Esophagus squamous epithelium (tissue), 5 donors: ENCODE measurements at places on chromosomes 3 and 15.

GRCh38 chr3:10561946-10562560, 56.7 kb upstream of the ATP2B2 start:
- no peak for DNase-seq

DNA sequence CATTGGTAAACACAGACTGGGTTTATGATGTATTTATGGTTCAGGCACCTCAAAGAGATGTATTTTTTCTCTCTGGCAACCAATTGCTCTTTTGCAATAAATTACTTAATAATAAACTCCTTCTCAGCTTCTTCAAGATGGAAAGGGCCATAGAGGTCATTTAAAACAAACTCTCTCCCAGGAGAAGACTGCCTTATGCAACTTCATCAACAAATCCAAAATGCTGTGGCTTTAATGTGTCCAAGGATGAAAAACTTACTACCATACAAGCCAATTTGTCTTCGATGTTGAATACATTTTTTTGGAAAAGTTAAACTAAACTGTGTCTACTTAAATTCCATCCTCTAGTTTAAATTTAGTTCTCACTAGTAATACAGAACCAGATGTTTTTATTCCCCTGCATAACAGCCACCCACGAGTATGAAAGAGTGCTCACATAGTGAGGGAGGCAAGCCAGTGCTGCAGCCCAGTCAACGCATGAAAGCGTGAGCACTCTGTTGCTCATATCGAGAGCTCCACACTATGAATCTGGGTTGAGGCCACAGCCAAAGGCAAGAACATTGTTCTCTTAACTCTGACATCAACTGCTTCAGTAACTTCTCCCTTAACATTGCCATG, 761.3 kb upstream of the GRM7 start:
- no peak for DNase-seq

- no peak for DNase-seq
Observed at GRCh38 chr15:56734013-56734635, 815 bp upstream of the ZNF280D start.

DNA sequence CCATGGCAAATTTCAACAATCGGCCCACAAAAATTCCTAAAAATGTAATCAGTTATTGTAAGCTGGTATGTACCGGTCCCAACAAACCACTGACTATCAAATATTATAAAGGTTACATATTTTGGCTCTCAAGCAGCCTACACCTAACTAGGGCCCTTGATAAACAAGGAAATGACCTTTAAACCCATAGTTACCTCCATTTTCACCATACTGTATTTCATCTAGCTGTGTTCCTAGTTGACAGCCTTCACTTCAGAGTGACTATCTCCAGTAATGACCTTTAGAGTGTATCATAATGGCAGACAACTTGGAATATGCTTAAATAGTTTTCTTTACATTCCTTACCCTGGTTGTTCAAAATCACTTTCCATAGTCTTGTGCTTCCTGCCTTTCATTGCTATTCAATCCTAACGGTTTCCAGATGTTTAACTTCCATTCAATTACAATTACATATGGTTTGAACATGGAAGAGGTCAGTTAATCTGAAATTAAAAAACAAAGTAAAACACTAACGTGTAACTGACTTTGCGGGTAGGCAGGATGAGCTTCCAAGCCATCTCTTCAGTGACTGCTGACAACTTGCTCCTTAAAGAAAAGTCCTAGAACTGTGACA, 111.9 kb upstream of the TSC22D2 start:
- no peak for DNase-seq

GRCh38 chr3:43207628-43208085, 78.7 kb upstream of the SNRK start:
- DNase-seq, result no peak

DNA sequence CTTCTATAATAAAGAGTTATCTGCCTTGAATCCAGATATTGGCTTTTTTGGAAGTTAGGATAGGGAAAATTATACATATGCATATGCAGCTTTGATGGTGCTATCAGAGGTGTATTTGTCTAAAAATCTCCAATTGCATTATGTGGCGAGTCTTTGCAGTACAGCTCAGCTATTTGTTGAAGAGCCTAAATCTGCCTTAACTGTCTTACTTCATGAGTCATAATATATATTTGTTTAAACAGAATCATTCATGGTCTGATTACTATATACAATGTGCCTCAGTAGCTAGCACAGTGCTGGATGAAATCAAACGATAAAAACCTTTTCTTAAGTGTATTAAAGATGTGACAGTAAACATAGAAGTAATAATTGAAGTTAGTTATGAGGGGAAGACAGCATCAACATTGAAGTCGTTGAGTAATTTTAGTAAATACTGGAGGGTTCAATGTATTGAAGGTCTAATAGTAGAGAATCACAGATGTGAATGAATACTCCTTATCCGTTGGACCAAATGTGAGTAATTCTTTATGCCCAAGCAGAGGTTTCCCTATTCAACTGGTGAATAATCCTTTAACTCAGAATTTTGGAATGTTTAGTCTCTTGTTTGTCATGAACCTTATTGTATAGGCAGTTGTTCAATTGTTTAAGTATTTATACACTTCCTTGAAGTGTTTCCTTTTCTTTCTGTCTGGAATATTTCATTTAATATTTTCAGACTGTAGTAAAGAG, 74.8 kb upstream of the NAALADL2 start:
- no peak for DNase-seq

DNA sequence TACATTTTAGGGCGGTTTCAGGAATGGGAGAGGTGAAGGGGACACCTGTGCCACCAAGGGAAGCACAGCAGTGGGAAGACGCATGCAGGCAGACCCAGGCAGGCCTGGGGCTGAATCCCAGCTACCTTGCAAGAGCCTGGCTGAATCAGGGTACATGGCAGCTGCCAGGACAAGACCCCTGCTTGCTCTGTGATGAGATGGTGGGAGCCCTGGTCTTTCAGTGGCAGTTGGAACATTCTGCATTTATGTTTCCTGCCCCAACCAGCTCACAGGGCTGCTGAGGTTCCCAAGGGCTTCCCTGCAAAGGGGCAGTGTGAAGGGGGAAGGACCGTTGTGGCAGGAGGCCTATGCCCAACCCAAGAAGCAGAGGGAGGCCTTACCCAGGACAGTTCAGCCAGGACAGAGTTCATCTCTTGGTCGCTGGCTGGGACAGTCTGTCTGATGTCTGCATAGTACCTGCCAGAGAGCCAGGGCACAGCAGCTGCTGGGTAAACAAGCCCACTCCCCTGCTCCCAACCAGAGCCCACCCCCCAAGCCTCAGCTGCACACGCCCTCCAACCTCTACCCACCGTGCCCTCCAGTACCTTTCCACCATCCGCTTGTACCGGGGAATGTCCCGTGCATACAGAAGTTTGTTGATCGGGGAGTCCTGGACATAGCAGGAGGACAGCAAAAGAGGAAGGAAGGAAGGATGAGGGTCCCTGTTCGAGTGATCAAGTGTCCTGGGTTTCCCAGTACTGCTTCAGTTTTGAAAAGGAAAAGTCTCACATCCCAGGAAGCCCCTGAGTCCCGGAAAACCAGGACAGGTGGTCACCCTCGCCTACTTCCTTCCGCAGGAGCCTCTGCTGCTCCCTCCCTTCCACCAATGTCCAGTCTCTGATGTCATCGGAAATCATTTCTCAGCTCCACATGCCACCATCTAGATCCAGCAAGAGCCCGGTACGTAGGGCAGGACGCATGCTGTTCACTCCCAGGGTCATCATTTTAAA, 23.1 kb downstream of the PLXNB1 start:
- no peak for DNase-seq

DNA sequence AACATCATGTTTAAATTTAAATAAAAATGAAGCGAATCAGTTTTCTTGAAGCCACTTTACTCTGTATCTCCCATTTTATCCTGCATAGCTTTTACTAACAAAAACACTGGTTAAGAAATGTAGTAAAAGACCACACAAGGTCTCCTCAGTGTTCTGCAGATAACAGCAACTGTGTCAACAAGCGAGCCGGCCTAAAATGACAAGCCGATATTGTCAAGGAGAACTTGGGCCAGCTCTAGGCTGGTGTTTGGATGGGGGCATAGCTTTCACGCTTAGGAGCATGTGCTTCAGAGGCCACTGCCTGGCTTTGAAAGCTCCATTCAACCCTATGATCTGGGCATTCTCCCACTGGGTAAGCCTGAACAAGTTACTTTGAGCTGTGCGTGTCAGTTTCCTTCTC, 38.1 kb downstream of the MFSD1 start:
- no peak for DNase-seq

DNA sequence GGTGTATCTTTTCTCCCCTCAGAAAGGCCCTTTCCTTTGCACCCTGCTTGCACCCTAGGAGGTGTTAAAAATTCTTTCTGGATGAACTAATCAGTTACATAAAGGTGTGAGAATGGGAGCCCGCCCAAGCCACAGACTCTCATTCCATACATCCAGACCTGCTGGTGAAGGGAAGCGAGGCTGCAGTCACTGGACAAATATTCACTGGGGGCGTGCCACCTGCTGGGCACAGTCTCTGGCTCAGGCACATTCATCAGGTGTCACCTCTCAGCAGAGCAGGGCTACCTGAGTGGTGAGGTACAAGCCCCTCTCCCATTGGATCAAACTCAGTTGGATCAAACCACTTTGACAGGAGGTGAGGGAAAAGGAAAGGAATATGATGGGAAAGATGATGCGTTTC, 52.0 kb downstream of the NTRK3 start:
- no peak for DNase-seq

DNA sequence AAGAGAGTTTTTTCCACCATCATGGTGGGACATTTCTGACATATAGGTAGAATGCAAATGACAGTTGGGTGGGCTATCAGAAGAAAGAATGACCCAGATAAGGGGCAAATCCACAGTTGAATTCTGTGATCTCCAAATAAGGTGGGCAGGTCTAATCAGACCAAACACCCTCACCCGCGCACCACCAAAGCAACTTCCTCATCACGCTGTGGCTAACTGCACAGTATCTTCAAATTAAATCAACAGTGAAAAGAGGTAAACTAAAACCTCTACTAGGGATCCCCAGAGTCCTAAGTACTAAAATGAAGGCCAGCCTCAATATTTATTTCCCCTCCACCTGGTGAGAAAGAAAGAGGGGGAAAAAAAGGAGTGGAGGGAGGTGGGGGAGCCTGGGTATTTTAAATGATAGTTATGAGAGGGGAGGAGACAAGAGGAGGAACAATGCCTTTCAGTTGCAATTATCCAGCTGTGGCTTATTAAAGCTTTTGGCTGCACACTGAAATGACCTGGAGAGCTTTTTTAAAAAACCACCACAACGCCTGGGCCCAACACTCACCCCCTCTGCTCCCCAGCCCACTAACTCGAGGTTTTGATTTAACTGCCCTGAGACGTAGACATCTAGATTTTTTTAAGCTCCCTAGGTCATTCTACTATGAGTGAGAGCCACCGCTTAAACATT, 61.0 kb downstream of the LRIG1 start:
- no peak for DNase-seq

DNA sequence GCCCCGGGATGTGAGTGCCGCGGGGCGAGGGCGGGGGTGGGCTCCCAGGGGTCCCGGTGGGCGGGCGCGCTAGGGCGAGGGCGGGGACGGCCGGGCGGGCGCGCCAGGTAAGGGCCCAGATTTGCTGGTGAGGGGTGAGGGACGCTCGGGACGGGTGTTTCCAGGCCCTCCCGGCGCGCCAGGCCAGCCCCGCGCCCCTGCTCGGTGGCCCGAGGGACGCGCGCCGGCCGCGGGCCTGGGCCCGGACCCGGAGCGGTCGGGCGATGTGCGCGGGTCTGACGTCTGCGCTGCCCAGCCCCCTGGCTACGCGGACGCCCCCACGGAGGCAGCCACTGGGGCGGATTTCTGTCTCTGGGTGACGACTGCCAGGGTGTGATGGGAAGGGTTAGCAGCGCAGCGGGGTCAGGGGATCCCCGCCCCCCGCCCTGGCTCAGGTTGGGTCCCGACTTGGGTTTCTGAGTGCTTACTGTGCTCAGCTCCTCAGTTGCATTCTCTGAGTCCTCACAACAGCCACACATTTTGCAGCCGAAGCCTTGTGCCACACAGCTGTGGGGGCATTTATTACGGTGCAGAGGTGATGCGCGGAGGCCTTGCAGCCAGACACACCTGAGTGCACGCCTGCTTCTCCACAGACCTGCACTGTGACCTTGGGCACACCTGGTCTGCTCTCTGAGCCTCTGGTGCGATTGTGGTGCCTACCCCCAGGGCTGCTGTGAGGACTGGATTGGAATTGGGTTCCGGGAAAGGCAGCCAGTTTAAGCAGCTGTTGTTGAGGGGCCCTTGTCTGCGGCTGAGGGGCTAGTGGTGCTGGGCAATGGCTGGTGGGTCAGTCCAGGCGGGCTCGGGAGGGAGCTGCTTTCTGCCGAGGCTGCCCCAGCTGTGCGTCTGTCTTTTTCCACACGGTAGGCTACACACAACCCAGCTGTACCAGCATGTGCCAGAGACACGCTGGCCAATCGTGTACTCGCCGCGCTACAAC, 523 bp downstream of the HDAC11 start:
- DNase-seq, result no peak

GRCh38 chr3:43879166-43879565, 188.4 kb downstream of the ABHD5 start:
- DNase-seq, result no peak

- no peak for DNase-seq
Observed at GRCh38 chr3:152360302-152360701, 91.6 kb downstream of the MBNL1 start.

- no peak for DNase-seq
Observed at GRCh38 chr15:42604894-42605744, 29.7 kb downstream of the STARD9 start.

- DNase-seq, result no peak
Observed at GRCh38 chr3:17638356-17638755, 104.1 kb downstream of the TBC1D5 start.

DNA sequence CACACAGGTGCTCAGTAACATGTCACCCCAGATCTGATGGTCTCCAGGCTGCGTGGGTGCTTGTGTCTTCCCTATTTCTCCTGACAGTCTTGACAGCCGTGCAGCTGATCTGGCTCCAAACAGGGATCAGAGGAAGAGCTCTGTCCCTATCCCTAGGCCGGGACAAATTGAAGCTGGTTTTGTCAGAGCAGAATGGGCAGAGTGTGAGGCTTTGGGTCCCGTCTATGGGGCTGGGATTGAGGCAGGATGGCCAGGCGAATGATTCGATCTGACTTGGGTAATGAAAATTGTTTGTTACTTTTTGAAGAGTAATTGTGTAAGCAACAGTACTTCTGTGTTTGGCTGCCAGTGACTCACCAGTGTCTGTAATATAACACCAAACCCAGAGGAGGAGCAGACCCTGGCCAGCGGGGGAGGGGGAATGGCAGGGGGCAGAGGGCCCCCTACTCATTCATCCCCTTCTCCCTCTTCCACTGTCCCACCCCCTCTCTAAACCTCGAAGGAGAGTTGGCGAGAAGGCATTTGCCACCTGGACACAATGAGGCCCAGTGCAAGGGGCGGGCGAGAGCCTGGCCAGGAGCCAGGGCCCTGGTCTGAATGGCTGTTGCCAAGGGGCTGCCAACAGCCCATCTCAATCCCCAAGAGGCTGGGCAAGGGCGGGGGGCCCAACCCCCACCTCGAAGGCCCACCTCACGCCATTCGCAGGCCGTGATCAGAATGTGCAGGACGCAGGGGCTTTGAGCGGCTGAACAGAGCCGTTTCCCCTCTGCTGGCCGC, 4.9 kb upstream of the MAGEF1 start:
- no peak for DNase-seq
